ENCODE measurements at places on chromosomes 6 and 20.

- DNase-seq: no peak
Observed at GRCh38 chr6:11938285-11938890, 73.7 kb upstream of the HIVEP1 start.

GRCh38 chr6:135722190-135722589 lies 129.3 kb upstream of the PDE7B start:
- no peak for DNase-seq

DNA sequence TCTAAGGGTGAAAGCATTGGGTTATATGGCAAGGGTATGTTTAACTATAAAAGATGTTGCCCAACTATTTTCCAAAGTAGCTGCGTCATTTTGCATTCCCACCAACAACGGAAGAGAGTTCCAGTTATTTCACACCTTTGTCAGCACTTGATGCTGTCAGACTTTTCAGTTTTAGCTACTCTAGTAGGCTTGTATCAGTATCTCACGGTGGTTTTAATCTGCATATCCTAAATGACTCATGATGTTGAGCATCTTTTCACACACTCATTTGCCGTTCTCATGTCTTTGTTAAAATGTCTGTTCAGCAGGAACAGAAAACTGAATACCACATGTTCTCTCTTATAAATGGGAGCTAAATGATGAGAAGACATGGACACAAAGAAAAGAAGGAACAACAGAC lies 122.3 kb downstream of the RNASET2 start:
- no peak for DNase-seq

GRCh38 chr20:64137598-64138031 lies 26.6 kb upstream of the MYT1 start:
- DNase-seq: no peak

- no peak for DNase-seq
Observed at GRCh38 chr6:100479179-100480035, 14.7 kb upstream of the SIM1 start.

GRCh38 chr6:87220997-87221396 lies 65.6 kb downstream of the ZNF292 start:
- no peak for DNase-seq

DNA sequence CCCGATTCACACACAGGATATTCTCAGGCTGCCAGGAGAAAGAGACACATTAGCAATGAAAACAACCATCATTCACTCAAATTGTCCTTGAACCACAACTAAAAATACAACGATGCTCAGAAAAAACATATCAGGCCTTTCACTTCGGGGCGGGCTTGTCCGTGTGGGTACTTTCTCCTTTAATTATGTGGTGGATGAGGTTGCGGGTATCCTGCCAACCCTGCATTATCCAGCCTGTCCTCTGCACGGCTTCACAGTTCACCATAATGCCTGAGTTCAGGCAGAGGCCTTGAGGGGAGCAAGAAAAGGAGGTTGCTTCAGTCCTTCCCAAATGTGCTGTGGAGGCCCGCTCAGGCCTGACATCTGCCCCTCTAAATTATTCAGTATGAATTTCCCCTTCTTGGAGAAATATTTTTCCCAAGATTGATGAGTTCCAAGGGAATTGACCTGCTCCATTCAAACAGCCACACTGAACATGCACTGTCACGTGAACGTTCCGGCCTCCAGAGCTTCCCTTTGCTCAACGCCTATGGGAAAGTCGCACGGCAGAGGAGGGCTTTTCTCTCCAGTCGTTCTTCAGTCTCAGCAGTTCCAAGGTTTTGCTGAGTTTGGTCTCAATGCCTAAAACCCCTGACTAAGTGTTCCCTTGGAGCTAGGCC lies 70.3 kb downstream of the MYLK4 start:
- no peak for DNase-seq
